ENCODE measurements at places on chromosomes 3 and 15.

GRCh38 chr15:80081390-80081789 lies 21.9 kb downstream of the ZFAND6 start:
- no peak for DNase-seq

- DNase-seq: no peak
Measured at GRCh38 chr3:190019844-190020243, 100.9 kb downstream of the P3H2 start.

DNA sequence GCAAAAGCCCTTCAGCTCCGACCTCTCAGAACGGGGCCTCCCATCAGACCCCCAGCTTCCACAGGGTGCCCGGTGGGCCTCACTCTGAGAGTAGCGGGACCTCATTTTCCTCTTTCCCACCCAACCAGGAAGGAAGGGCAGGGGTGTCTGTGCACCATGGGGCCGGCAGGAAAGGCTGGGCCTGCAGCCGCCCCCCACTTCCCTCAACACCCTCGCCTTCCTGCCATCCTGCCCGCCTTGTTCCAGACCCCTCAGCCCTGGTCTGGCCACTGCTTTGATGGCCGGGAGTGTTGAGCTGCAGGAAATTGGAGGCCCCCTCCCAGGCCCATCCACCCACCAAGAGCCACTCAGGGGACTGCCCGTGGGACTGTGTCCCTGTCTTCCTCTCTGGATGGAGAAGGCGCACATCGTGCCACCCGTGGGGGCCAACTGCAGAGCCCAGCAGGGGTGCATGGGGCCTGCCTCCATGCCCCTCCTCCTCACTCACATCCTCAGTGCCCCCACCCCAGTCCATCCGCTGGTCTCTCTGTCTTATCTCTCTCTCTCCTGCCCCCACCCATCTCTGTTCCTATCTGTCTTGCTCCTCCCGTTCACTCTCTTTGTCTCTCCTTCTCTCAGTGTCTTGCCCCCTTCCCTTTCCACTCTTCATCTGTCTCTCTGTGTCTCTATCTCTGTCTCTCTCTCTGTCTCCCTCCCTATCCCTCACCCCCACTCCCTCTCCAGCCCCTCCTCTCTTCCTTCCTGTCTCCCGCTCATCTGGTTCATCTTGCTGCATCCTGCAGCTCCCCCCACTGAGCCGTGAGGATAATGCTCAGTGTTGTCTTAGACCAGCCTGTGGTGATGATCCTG lies 1.8 kb upstream of the PLXND1 start:
- no peak for DNase-seq

DNA sequence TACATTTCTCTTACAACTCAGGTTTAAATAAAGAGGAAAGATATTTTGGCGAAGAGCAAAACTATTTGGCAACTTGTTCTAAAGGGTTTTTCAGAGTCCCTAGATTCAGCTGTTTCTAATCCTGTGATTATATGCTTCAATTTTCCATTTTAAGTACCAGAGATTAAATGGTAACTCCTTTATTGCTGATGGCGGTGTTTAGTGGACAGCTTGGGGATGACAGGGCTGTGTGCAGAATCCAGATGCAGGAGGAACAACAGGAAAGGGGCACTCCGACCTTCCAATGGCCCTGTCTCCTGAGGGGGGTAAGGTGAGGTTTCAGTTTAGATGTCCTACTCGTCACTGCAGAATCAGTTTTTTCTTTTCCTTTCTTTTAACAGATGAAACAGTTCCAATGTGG lies 405.0 kb downstream of the PDCD6IP start:
- no peak for DNase-seq

DNA sequence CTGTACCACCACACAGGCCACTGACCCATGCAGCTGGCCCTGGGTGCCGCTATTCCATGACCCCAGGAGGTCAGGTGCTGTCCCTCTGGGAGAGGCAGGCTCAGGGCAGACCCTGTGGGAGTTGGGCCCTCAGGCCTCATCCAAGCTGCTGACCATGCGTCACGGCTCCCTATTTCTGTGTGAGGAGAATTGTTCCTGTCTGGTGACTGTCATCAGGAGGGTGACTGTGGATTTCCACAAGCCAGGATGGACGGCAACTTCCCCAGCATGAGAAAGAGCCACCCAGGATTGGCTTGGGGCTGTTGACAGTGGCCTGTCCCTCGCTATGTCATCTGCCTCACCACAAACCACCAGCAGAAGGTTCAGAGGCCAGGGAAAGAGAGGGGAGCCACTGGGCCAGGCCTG lies 41.4 kb downstream of the ZDHHC19 start:
- no peak for DNase-seq

DNA sequence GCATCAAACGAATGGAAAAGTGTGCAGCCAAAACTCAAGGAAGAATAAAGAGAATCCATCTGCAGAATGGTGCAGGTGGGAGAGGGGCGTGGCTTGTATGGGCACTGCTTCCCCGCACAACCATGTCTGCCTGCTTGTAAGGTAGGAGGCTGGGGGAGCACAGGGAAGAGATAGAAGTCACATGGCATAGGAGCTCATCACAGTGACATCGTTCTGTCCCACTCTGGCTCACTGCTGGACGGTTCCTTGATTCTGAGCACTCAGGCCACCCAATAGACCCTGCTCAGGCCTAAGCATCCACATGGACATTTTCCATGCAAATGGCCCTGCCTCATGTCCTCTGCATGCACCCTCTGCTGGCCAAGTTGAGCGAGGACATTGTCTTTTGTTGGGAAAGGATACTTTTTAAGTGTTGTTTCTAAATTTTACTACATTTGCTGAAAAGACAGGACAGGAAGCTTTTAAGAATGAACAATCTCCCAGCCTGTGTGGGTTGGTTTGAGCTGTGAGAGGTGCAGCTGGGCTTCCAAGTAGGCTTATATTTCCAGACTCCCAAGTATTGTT lies 3.1 kb downstream of the MYLK start:
- DNase-seq: no peak

DNA sequence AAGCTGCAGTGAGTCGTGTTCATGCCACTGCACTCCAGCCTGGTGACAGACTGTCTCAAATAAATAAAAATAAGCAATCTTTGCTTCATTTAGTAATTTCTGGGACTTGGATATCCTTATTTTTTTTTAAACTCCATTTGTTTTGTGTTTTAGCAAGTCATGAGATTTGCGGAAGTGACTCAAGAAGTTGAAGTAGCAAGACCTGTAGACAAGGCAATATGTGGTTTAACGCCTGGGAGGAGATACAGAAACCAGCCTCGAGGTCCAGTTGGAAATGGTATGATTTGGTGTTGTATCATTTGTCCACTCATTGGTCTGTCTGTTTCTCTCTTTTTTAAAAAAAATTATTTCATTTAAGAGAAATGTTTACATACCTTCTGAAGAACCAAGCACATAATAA lies 16.6 kb upstream of the RPLP1 start:
- no peak for DNase-seq

All from G401 (cell line).